ENCODE measurements at places on chromosomes 13 and 19. TPM values are rescaled to one million over a fixed set of nuclear protein-coding genes. Genes with fewer than 3 reads are reported as not detected.

DNA sequence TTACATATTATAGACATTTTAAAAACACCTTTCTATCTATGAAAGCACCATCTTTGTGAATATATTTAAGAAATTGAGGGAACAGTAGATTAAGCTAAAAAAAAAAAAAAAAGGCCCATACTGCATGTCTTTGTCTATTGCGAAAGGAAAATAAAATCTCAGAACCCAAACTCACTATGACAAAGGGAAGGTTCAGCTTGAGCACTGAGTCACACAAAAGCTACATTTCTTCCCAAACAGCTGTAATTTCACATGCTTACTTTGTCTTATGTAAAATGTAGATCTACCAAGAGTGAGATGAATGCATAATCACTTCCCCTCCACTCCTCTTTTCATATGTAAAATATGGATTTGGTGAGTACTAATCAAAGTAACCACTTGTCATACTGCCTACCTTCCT, 640.1 kb upstream of the KLF12 start:
- H3K36me3 ChIP-seq: no peaks in the 10 kb centered on the region
- H3K27ac ChIP-seq: no peak overlapping the region
- no peaks in the 10 kb centered on the region for H3K27me3 ChIP-seq
- no peaks in the 10 kb centered on the region for H3K4me1 ChIP-seq
- H3K4me3 ChIP-seq: no peak overlapping the region

GRCh38 chr19:56367829-56368711, 25.3 kb downstream of the ZNF582 start:
- DNase-seq: peak; percentile 85
- H3K4me3 ChIP-seq: peak overlapping the region; percentile 64
- peak overlapping the region; percentile 84 for H3K27ac ChIP-seq
- H3K4me1 ChIP-seq: peaks cover 16% of the 10 kb centered on the region
- peaks cover 26% of the 10 kb centered on the region for H3K36me3 ChIP-seq

DNA sequence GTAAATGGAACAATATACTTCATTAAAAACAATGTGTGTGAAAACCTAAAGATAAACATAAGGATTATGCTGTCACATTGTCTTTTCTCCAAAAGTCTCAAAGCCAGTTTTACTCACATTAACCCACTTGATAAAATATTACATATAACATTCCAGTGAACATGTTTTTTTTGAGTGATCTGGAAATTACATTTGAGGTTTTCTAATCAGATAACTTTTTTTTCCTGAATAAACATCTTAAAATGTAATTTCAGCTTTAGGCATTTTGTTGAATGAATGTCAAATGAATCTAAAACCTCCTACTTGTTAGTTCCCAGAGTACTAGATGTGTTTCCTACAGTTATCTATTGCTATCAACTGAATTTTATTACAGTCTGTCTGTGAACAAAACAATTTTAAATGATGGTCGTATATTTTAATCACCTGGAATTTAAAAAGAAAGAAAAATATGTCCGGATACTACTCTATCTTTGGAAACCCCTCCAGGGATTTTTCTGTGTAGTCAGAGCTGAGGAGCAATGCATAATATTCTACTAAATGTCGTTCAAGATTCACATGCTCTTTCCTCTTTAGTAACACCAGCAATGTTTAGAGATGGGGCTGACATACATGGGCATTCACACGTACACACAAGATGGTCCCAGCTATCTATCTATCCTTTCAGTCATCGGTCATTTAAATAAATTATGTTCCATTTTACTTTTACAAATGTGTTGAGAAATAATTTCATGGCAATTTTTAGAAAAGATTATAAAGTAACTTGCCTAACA, 283.9 kb downstream of the KLF12 start:
- peaks cover 8% of the 10 kb centered on the region for H3K36me3 ChIP-seq
- H3K27me3 ChIP-seq: no peaks in the 10 kb centered on the region
- H3K4me3 ChIP-seq: no peak overlapping the region
- DNase-seq: no peak
- no peaks in the 10 kb centered on the region for H3K4me1 ChIP-seq
- H3K27ac ChIP-seq: no peak overlapping the region

- peak overlapping the region; percentile 82 for H3K4me3 ChIP-seq
- no peaks in the 10 kb centered on the region for H3K27me3 ChIP-seq
- peaks cover 8% of the 10 kb centered on the region for H3K36me3 ChIP-seq
- peak; percentile 62 for DNase-seq
- peaks cover 55% of the 10 kb centered on the region for H3K4me1 ChIP-seq
- peak overlapping the region; percentile 94 for H3K27ac ChIP-seq
Measured at GRCh38 chr19:12996406-12997094, 1.3 kb downstream of the NFIX start.

DNA sequence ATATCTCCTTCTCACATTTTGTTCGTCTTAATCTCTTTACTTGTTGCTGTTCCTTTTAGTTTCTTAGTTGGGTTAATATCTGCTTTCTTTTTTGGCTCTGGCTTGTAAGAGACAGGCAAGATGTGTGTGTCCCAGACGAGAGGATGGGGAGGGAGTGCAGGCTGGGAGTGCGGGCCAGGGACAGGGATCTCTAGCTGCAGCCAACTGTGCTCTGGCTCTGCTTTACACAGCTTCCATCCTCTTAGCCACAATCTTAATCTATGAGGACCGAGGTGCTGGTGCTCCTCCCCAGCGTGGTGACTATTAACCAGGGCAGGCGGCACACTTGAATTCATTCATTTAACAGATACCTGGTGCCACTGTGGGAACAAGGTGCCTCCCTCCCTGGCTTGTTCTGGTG, 70.9 kb upstream of the WASF3 start:
- no peaks in the 10 kb centered on the region for H3K27me3 ChIP-seq
- no peaks in the 10 kb centered on the region for H3K36me3 ChIP-seq
- H3K4me1 ChIP-seq: no peaks in the 10 kb centered on the region
- H3K27ac ChIP-seq: no peak overlapping the region

GRCh38 chr19:35281303-35281702, 1.0 kb upstream of the HAMP start:
- peaks cover 35% of the 10 kb centered on the region for H3K36me3 ChIP-seq
- no peak for DNase-seq

- peaks cover 81% of the 10 kb centered on the region for H3K27me3 ChIP-seq
- peaks cover 7% of the 10 kb centered on the region for H3K4me1 ChIP-seq
- peak; percentile 49 for DNase-seq
- no peak within 1 kb of the TSS for H3K4me3 ChIP-seq
- no peak within 1 kb of the TSS for H3K27ac ChIP-seq
- H3K36me3 ChIP-seq: no peaks in the 10 kb centered on the region
Measured at GRCh38 chr19:3868770-3869456, at the start of gene ZFR2. ZFR2 (minus strand) TSS chr19:3869038; CDS start chr19:3869017, 21 bp downstream.

DNA sequence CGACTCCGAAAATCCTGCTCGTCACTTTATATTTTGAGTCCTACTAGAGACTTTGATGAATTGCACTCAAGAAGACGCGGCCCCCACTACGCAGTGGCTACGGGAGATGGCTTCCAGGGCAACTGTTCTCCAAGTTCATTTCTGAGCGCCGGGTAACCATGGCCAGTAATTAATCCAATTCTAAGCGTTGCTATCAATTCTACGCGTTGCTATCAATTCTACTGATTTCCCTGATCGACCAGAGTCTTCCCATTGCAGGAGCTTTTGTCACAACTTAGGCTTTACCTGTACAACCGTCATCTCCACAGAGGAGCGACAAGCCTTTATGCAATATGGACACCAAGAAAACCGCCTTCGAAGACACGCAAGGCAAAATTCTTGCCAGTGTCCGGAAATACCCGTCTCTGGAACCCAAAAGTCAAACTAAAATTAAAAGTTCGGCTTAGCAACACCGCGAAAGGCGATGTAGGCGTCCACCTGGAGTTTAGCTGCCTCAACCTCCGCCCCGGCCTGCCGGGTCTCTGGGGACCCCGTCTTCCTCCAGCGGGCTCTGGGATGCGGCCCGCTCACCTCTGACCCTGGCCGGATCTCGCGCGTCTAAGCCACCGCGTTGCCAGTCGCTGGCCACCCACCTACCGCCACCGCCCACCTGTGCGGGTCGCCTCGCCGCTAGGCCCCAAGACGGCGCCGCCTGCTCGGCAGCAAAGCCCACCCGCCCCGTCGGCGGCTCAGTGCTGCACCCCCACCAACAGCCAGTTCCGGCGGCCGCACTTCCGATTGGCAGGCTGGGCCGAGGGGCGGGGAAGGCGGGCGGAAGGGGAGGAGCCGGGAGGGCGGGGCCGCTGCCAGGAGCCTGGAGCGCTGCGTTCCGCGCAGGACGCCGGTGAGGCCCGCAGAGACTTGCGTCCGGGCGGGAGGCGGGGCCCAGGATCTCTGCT, at the start of gene SUPT20H:
Gene SUPT20H (minus strand): TSS at position 779 of the 938 bp plus-strand sequence. CDS start 8,198 bp downstream, outside the sequence.
- no peaks in the 10 kb centered on the region for H3K36me3 ChIP-seq
- peak; percentile 98 for DNase-seq
- H3K27me3 ChIP-seq: no peaks in the 10 kb centered on the region
- H3K27ac ChIP-seq: peak within 1 kb of the TSS; percentile 96
- peaks cover 14% of the 10 kb centered on the region for H3K4me1 ChIP-seq

GRCh38 chr19:374183-374885, 29.7 kb upstream of the MIER2 start:
- peaks cover 5% of the 10 kb centered on the region for H3K4me1 ChIP-seq
- peaks cover 86% of the 10 kb centered on the region for H3K27me3 ChIP-seq
- DNase-seq: no peak

CEACAM7 gene
- not detected for total RNA-seq

RFPL4AL1 gene
- total RNA-seq: not detected

Measured in stomach (tissue), 19 donors.